ENCODE measurements at places on chromosomes 12 and 14.

DNA sequence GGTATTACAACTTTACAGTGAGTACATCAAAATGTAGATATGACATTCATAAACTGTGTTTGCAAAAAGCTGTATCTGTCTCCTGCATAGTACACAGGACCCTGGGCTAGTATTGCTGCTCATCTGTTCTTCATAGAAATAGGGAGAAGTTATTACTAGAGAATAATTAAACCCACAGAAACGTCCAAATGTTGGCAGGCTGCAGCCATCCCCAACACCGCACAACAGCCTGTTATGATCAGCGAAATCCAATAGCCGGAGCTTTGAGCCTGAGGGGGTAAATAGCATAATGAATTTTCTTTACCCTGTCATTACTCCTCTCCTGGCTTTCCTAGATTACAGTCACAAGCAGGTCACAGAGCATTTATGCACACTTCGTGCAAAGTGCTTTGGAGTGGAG lies 178.0 kb downstream of the DACT1 start:
- DNase-seq, result no peak

- DNase-seq, result no peak
Measured at GRCh38 chr12:68844788-68845695, 37.1 kb downstream of the MDM2 start.

GRCh38 chr14:99515301-99516155 lies 34.3 kb downstream of the CCNK start:
- no peak for DNase-seq

DNA sequence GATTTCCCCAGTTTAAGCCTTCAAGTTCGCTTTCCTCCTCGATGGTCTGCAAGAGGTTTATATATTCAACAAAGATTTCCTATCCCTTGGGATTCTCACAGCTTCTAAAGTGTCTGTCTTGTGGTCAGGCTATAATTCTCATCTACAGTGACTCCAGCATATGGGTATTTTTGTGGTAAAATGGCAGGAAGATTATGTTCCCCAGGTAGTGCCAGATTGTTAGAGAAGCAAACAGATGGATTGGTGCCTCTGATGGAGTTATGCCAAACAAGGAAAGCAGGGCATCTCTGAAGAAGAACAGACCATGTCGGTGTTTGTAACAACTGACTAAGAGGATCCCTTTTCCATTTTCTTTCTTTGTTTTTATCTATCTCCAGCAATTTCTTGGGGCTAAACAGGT lies 5.5 kb upstream of the CCDC175 start:
- no peak for DNase-seq

DNA sequence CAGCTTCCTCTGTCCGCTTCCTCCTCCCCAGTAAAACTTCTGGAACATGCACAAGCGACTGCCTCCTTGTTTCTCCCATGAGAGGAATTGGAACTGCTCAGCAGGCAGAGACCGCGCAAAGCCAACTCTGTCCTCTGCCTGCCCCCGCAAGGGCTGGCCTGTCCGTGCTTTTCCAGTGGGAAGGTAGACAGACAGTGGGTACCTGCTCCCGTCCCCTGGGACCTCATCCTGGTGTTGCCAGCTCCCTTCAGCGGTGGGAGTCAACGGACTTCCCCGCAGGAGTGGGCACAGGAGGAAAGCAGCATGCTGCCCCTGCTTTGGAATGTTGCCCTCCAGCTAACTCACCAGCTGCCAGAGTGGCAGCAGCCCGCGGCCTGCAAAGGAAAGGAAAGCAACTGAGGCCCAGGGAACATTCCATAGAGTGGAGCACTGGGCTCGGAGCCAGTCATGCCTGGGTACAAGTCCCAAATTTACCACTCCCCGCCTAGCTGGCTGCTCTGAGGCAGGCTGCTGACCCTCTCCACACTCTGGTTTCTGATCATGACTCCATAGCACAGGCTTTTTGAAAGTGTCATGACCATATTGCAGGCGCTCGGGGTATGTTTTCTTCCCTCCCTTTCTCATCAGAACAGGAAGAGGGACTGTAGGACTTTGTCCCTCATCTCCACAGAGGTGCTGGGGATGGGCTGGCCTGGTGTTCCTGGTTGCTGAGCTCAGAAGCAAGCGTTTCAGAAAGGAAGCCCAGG lies 89.2 kb upstream of the CLMN start:
- no peak for DNase-seq
